ENCODE measurements at places on chromosomes 5 and 9. TPM values are rescaled to one million over a fixed set of nuclear protein-coding genes. Genes with fewer than 3 reads are reported as not detected.

Gene VCAN
- 41.2 TPM for total RNA-seq

Gene RETREG1
- total RNA-seq = 197 TPM

Gene C5orf47
- total RNA-seq = 0.16 TPM

Gene LCNL1
- total RNA-seq = 8.6 TPM

Gene EQTN
- total RNA-seq = not detected

Gene PDE8B
- 1.0 TPM for total RNA-seq

Gene AK3
- total RNA-seq = 198 TPM

Gene INSL4
- not detected for total RNA-seq

Gene ST8SIA4
- 3.4 TPM for total RNA-seq

Gene PLPP7
- 107 TPM for total RNA-seq

Gene TDRD7
- total RNA-seq = 8.7 TPM

Gene ZNF454
- 1.8 TPM for total RNA-seq

Gene BAAT
- total RNA-seq = not detected

Gene TMC1
- not detected for total RNA-seq

Gene TNFSF15
- total RNA-seq = 0.08 TPM

DNA sequence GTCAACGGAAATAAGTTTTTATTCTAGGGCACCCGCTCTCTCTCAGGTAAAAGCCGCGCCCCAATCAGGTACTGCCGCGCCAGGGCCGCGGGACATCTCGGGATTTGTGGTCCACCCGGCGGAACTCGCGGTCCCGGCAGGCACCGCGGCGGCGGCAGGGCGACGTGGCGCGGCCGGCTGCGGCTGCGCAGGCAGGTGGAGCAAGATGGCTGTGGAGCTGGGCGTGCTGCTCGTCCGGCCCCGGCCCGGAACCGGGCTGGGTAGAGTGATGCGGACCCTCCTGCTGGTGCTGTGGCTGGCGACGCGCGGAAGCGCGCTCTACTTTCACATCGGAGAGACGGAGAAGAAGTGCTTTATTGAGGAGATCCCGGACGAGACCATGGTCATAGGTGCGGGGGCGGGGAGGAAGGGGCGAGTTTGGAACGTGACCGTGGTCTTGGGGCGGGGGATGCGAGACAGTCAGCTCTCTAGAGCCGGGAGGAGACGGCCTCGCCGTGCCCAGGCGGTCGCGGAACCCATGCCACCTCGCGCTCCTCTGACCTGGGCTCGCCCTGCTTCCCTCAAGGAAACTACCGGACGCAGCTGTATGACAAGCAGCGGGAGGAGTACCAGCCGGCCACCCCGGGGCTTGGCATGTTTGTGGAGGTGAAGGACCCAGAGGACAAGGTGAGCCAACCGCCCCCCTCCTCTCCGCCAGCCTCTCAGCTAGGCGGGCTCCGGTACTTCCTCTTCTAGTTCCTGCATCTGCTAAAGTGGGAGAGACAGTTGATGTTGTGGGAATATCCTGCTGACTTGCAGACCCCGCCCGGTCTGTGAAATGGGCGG is at the start of gene TMED9:
Gene TMED9, plus strand, starts transcription at position 194 of the 825 bp plus-strand sequence. Its CDS starts 12 bp downstream, at position 206.
- DNase-seq = peak; percentile 94

- DNase-seq = no peak
These were observed 7.1 kb upstream of the FAF2 start for GRCh38 chr5:176440927-176441706.

- DNase-seq = no peak
These were observed 18.1 kb downstream of the MAP1B start for GRCh38 chr5:72125271-72125940.

- no peak for DNase-seq
These were observed 67.7 kb downstream of the PRDM6 start for GRCh38 chr5:123156577-123157296.

GRCh38 chr5:116068028-116068632 is 16.7 kb upstream of the COMMD10 start:
- DNase-seq = no peak

GRCh38 chr5:88925692-88926490 is 42.9 kb upstream of the MEF2C start:
- DNase-seq = no peak

DNA sequence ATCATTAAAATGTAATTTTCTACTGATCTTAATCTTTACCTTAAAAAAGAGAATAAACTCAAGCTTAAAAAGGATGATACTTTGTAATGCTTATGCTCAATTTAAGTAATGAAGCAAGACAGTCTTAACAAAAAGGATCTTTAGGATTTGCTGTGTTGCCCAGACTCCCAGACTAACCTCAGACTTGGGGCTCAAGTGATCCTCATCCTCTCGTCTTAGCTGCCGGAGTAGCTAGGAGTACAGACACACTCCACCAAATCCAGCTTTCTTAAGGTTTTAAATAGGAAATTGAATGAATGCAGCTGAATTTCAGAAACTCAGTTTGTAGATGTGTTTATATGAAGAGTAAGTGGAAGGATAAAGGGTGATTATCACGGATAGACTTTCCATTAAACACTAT is 400.5 kb upstream of the DAB2 start:
- no peak for DNase-seq

- no peak for DNase-seq
These were observed 61.0 kb upstream of the NEK6 start for GRCh38 chr9:124196814-124197176.

DNA sequence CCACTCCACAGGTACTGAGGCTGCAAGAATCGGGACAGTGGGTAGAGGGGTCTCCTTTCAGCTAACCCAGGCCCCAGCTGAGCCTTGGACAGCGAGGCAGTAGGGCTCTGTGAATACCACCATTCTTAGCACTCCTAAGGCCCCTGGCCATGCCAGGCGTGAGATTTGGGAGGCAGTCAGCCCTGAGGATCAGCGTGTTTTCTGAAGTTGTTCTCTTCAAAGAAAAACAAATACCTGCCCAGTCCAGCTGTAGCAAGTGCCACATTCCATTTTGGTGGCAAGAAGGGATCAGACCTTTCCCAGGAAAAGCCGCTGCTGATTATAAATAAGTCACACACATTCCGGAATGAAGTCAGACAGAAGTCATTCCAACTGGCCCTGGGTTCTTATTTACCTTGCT is 47.8 kb downstream of the RALGPS1 start:
- DNase-seq = no peak

- DNase-seq = no peak
These were observed 7.9 kb downstream of the PRR16 start for GRCh38 chr5:120471971-120472370.

- DNase-seq = no peak
These were observed 33.0 kb upstream of the WHRN start for GRCh38 chr9:114538241-114538640.

DNA sequence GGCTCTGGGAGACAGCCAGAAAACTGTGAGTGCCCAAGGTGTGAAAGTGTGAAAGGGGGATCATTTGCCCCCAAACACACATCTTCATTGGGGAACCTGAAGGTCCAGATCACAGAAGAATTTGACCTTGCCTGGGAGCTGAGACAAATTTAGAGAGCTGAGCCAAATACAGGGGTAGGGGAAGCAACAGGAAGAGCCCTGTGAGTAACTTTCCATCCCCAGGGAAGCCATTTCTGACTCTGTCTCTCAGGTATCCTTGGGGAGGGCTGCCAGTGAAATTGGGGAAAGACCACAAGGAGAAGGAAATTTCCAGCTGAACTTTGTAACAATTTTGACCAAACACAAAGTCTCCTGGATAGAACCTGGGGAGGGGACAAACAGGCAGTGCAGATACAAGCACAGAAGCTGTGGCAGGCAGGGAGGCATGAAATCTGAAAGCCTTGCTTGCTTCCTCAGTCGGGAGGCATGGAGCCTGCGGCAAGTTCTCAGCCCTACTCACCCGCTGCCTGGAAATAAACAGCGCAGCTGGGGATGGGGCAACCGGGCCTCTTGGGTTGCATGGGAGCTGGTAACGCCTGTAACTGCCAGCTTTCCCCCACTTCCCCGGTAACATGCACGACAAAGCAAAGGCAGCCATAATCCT is 31.5 kb upstream of the ZCCHC9 start:
- DNase-seq = no peak

DNA sequence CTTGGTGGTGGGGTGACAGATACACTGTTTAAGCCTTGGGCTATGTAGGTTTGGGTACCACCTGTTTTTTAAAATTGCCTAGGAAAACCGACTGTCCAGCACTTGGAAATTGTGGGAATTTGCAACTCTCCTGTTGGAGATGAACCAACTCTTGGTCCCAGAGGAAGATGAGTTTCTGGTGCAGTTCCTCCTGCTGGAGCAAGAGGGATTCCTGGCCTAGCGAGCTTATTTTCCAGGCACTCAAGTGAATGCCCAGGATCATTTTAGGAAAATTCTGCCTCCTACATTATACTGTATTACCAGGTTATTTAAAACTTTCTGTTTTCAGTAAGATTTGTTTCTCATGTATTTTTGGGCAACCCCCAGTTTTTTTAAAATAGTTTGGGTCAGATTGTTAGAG is 33.7 kb downstream of the AP3S1 start:
- DNase-seq = no peak

DNA sequence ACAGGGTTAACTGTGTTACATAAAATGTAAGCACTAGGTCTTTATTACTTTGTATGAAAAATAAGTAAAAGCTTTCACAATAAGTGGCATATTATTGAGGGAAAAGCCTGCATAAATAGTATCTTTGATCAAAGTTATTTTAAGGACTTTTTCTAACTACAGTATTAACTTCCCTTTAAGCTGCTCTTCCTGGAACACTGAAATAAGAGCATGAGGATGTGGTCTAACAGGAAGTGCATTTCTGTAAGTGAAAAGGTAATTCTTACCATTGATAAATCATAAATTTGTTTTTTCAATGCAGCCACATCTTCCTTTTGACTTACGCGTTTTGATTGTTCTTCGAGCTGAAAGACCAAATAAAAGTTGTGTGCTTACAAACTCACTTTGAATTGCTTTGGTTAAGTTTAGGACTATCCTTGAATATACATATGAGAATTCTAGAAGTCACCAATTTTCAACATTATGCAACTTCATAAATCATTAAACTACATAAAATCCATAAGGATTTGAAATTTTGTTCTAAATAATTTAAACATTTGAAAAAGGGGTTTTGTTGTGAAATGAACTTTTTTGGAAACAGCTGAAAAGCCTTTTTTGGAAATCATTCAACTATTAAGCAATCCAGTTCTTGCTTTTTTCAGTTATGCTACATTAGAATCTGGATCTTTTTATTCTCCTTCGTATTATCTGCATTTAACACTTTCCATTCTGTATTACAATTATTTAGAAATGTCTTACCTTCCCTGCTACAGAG is 50.6 kb downstream of the RASEF start:
- DNase-seq = no peak

GRCh38 chr5:4233671-4234070 is 638.0 kb downstream of the IRX1 start:
- no peak for DNase-seq

- DNase-seq = no peak
These were observed 7.6 kb upstream of the LCN15 start for GRCh38 chr9:136771907-136772415.

GRCh38 chr5:143749581-143750205 is 62.3 kb upstream of the HMHB1 start:
- DNase-seq = no peak

DNA sequence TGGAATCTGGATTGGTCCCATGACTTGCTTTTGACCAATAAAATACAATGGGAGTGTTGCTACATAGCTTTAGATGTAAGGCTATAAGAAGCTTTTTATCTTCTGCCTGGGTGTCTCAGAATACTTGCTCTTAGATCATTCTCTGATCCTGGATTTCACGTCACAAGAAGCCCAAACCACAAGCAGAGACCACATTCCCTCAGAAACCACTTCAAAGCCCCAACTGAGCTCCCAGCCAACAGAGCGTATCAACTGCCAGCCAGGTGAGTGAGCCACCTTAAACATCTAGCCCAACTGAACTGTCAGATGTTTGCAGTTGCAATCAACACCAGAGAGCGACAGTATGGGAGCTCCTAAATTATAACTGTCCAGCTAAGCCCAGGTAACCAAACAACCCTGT is 687.1 kb downstream of the TLE1 start:
- DNase-seq = no peak

DNA sequence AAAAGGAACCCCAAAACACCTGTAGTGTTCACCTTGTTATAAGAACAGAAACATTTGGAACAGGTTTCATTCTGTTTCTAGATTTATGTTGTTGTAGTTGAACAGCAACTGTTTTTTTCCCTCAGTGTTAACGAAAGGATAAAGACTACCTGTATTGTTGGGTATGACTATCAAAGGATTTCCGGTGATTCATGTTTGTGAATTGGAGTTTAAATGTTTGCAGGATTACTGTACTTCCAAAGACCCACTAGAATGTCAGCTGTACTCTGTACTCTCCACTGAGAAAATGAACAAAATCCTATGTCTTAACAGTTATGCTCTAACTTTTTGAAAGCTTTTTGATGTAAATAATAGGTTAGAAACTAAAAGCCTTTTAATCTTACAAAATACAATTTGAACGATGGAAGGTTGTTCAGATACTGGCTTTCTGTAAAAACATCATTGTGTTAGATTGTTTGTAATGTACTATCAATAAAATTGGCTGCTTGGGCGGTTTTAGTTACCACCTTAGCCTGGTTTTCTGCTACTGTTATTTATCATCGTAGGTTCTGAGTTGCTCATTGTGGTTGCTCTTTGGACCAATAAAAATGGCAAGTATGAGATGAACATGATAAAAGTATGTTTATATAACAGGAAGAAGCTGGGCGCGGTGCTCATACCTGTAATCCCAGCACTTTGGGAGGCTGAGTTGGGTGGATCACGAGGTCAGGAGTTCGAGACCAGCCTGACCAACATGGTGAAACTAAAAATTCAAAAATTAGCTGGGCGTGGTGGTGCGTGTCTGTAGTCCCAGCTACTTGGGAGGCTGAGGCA is 44.1 kb downstream of the DCP2 start:
- DNase-seq = no peak

- no peak for DNase-seq
These were observed 71.3 kb downstream of the KDM4C start for GRCh38 chr9:6829027-6829426.

GRCh38 chr9:106878934-106879333 is 16.0 kb downstream of the ZNF462 start:
- peak; percentile 84 for DNase-seq

GRCh38 chr5:138985256-138985655 is 110.1 kb upstream of the LRRTM2 start:
- no peak for DNase-seq

GRCh38 chr9:29958469-29958868 is 2385.2 kb upstream of the C9orf72 start:
- no peak for DNase-seq
